Panc1 (cell line): ENCODE measurements at places on chromosomes 12 and 14. TPM values are rescaled to one million over a fixed set of nuclear protein-coding genes. Genes with fewer than 3 reads are reported as not detected.

- no peak for DNase-seq
Measured at GRCh38 chr14:99158646-99159165, 113.3 kb downstream of the BCL11B start.

DNA sequence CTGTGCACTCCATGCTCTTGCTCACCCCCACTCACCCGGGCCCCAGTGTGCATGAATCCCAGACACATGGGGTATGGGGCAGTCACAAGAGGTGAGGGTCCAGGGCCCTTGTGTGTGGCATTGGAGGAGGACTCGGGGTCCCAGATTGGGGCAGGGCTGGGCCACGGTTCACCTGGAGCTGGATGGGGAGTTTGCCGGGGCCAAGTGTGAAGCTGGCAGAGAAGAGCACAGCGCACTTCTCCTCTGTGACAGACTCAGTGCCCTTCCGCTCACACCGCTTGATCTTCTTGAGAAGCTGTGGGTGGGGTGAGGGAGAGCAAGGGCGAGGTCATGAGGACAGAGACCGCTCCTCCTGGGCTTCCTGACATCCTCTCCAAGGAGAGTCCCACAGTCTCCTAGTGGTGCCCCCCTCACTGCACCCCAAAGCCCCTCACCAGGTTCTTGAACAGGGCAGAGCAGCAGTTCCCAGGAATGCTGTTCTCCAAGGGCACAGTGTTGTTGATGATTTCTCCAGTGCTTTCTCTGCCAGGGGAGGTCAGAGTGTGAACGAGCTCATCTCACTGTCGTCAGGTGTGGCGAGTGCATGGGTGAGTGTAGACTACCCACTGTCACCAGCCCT lies 6.8 kb downstream of the STAT6 start:
- DNase-seq: no peak

CMA1 gene
- not detected for total RNA-seq

GRCh38 chr14:100530270-100531072 lies 56.7 kb downstream of the BEGAIN start:
- DNase-seq: no peak

GRCh38 chr12:3135522-3136461 lies 58.6 kb downstream of the TSPAN9 start:
- DNase-seq: peak; percentile 46

GRCh38 chr12:80419644-80420043 lies 24.4 kb upstream of the PTPRQ start:
- no peak for DNase-seq
